ENCODE measurements at places on chromosomes 11 and 22.
A peak's percentile ranks its signal among the peaks of the same experiment; 100 is the strongest.

- DNase-seq = peak; percentile 78
Measured at GRCh38 chr22:23178512-23179254, 1.6 kb upstream of the BCR start.

DNA sequence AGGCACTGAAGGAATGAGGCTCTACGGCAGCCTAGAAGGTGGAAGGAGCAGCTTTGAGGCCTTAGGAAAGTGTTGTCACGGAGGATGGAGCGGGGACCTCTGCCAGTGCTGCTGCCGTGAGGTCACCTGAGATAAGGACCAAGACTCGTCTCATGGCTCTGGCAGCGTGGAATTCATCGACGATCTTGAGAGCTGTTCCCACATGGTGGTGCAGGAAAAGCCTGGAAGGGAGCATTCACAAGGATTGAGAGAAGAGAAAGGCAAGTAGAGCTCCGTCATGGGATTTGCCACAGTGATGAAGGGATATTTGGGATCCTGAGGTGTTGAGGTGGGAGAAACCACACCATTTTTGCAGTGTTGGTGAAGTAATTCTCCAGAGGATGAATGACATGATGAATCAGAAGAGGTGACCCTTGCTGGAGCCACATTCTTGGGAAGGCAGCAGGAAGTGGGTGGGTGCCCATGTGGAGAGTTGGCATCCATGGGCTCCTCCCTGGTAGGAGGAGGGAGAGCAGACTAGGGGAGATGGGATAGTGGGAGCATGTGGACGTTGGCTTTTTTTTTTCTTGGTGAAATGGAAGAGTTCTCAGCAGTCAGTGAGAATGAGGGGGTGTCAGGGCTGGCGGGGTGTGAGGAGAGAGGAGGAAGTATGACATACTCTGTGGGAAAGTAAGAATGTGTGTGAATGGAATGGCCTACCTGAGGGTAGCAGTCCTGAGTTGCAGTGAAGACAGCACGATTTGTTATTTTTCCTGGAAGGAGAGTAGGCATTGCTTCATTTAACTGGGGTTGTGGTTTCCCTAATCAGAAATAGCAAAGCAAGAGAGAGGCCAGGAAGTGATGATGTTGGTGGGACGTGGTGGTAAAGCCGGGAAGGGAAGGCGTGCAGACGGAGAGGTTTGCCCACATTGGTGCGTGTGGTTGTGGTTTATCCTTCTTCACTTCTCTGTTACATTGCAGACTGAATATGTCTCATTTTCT is 11.1 kb downstream of the PPP6R3 start:
- DNase-seq = no peak

DNA sequence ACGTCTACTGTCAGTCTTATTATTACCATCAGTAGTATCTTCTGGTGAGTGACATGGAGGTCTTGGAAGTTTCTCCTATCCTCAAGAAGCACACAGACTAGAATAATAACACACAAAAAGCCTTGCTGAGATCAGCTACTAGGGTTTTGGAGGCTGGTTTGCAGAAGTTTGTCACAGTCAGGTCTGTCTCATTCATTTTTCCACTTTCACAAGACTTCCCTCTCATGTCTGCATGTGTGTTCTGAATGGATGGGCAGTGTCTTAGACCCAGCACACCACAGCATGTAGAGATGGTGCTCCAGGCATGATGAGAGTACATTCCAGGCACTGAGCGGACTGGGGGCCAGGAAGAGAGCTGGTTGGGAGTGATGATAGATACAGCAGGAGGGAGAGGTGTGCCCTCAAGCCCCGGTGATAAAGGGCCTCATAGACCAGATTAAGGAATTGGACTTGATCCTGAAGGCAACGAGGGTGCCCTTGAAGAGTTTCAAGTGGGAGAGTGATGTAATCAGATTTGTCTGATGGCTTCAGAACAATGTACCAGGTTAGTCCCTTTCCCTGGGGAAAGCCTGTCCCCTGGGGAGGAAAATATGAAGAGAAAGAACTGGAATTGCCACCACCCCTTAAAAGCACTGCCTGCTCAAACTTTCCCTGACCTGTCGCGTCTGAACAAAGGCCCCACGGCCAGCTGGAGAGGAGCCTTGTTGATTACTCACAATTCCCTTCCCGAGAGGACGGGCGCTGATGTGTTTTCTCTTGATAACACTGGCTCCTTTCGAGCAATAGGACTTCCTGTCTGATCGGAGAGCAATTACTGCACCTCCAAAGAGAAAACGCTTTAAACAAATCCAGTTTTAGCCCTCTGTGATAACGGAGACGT is 45.1 kb upstream of the LMO2 start:
- no peak for DNase-seq

- no peak for DNase-seq
Measured at GRCh38 chr11:34507610-34508009, 6.0 kb downstream of the ELF5 start.

- no peak for DNase-seq
Measured at GRCh38 chr11:82980292-82980691, 78.8 kb downstream of the DDIAS start.

DNA sequence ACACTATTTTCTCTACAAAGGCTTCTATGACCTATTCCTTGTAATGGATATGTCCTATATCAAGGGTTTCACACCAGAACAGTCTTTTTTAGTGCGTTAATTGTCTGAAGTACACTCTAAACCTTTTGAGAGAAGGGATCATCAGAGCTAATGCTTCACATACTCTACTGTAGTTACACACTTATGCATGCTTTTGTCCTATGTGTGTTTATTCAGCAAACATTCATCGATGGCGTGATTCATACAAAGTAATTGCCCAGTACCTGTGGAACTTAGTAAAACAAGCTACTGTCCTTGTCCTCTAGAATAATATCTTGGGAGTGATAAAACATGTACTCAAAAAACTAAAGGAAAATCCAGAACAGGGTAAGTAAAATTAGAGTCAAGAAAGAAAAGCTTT is 139.2 kb downstream of the GUCY1A2 start:
- DNase-seq = no peak
